ENCODE measurements at places on chromosomes 11 and 22. TPM values are rescaled to one million over a fixed set of nuclear protein-coding genes. Genes with fewer than 3 reads are reported as not detected.

GRCh38 chr11:84310268-84310667 is 1024.1 kb upstream of the CCDC90B start:
- no peak for DNase-seq

- DNase-seq, result no peak
Measured at GRCh38 chr11:72771507-72771906, 19.3 kb upstream of the ARAP1 start.

DNA sequence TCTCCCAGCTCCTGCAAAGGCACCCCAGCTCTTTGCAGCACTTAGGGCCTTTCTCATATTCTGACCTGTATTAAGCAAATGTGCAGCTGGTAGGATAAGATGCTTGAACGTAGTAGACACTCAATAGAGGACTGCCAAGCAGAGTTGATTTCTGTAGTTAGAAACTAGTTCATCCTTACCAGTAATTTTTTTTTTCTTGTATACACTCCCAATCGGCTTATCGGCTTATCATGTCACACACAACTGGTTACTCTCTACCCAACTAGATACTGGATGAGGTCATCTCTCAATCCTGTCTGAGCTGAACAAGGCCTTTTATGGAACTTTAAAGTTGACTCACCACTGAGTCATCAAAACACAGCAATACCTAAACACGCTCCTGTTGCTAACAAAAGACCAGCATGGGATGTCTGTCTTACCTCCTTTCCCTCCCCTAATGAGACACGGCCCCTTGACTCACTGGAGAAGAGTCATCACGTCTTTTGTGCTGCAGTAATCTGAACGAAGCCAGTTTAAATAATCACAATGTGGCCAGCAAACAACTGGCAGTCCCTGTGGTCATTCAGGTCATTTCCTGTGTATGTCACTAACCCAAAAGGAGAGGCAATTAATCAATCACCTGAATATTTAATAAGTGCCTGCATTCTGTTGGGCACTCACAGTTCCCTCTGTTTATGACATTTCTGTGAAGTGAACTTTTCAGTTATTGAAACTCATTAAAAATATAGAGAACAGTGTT is 7.5 kb upstream of the WEE1 start:
- no peak for DNase-seq

DNA sequence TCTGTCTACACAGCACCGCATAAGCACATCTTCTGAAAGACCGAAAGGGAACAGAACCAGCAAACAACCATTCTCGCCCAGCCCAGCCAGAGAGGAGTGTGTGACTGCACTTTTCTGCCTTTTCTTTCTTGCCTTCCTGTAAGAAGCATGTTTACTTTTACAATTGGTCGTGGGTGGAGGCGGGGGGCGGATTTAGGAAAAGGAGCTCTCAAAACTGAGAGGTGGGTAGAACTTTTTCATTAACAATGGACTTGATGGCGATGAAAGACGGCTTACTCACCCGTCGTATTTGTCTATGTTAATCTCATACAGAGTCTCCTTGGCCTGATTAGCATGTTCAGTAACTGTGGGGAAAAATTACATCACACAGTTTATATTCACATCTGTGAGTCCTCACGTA is 27.2 kb downstream of the CERK start:
- DNase-seq, result no peak

DNA sequence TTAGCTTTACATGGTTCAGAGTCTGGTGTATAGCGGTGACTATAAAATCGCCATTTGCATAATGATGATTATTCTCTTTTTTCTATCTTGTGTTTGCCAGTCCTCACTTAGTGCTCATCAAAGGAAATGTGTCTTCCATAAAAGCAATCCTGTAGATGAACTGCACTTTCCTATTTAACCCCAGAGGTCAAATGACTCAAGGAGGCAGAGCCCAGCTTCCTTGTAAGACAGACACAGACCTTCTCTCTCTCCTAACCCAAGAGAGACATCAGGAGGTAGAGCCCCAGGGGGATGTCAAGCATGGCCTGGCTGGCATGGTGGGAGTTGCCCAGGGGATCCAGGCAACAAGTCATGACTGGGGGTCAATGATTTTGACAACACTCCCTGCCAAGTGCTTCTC is 46.9 kb upstream of the CRTAM start:
- DNase-seq, result no peak

DNA sequence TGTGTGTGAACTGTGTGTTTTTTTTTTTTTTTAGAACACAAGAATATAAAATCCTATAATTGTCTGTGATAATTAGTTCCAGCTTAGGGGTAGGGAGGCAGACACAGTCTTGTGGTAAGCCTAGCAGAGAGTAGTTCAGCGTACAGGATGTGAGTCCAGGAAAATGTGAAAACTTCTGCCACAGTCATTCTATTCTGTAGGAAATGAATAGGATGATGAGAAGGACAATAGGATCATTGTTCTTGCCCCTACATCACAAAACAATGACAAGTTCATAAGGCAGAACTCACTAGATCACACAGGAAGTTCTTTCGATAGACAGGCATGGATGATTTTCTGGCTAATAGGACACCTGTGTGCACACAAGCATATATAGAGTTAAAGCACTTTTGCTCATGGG is 132.2 kb downstream of the NAV2 start:
- no peak for DNase-seq

DNA sequence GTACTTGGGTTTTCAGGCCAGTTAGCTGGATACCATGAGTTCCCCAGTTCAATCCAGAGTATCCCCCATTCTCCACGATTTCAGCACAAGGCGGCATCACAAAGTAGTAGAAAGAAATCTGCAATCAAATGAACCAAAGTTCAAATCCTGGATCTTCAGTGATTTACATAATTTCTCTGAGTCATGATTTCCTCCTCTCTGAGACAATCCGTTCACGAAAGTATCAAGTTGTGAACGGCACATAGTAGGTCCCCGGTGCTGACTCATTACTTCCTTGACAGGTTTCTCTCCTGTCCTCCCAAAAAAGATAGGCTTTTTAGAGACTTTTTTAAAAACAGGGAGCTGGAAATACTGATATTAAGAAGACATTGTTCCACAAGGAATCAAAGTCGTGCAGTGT is 69.1 kb upstream of the AKIP1 start:
- no peak for DNase-seq

Gene RCOR2
- not detected for total RNA-seq

Gene TRIM48
- not detected for total RNA-seq

Gene MUC6
- under 0.01 TPM for total RNA-seq

Gene NFAM1
- 1.8 TPM for total RNA-seq

Measured in tibial nerve (tissue), 4 donors.